ENCODE measurements at places on chromosomes 11 and 22. TPM values are rescaled to one million over a fixed set of nuclear protein-coding genes. Genes with fewer than 3 reads are reported as not detected.

The CEP164 gene
- 22.7 TPM for total RNA-seq

The AQP11 gene
- total RNA-seq: 0.65 TPM

The MUC2 gene
- not detected for total RNA-seq

The PKDREJ gene
- total RNA-seq: not detected

The PANX3 gene
- total RNA-seq: not detected

The CHADL gene
- 0.18 TPM for total RNA-seq

Measured in cardiac atrium fibroblast (primary cell).